Right ventricle myocardium superior (tissue), 1 donor: ENCODE measurements at places on chromosomes 12 and 14. TPM values are rescaled to one million over a fixed set of nuclear protein-coding genes. Genes with fewer than 3 reads are reported as not detected.

- DNase-seq = no peak
Observed at GRCh38 chr12:12182703-12183365, 84.0 kb downstream of the LRP6 start.

CLEC2B gene
- total RNA-seq = 3.7 TPM

- peak; percentile 86 for DNase-seq
Observed at GRCh38 chr12:130920723-130921381, 32.9 kb upstream of the ADGRD1 start.

AQP6 gene
- not detected for total RNA-seq
